CD4-positive, CD25-positive, alpha-beta regulatory T cell (primary cell): ENCODE measurements at places on chromosomes 6 and 20. TPM values are rescaled to one million over a fixed set of nuclear protein-coding genes. Genes with fewer than 3 reads are reported as not detected.

Gene KCNQ2
- 0.89 TPM for total RNA-seq

DNA sequence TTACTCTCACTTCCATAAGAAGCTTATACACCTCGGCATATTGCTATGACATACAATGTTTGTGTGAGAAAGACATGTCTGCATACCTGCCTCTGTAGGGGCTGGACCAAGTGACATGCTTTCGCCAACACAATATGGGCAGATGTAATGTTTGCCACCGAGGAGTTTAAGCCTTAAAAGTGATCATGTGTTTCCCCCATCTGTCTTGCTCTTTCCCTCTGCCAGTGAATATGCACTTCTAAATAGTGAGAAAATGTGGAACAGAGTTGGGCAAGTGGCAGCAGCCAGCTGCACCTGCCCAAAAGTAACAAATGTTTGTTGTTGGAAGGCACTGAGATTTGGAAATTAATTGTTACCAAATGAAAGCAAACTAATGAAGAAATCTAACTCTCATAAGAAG lies 274.8 kb upstream of the BTBD3 start:
- H3K27me3 ChIP-seq: no peaks in the 10 kb centered on the region
- no peak for DNase-seq
- no peaks in the 10 kb centered on the region for H3K36me3 ChIP-seq
- H3K4me1 ChIP-seq: no peaks in the 10 kb centered on the region
- H3K27ac ChIP-seq: no peak overlapping the region
- H3K4me3 ChIP-seq: no peak overlapping the region

- no peaks in the 10 kb centered on the region for H3K27me3 ChIP-seq
- DNase-seq: no peak
- no peaks in the 10 kb centered on the region for H3K4me1 ChIP-seq
- H3K4me3 ChIP-seq: no peak overlapping the region
Observed at GRCh38 chr6:82118150-82118562, 129.4 kb downstream of the IBTK start.

DNA sequence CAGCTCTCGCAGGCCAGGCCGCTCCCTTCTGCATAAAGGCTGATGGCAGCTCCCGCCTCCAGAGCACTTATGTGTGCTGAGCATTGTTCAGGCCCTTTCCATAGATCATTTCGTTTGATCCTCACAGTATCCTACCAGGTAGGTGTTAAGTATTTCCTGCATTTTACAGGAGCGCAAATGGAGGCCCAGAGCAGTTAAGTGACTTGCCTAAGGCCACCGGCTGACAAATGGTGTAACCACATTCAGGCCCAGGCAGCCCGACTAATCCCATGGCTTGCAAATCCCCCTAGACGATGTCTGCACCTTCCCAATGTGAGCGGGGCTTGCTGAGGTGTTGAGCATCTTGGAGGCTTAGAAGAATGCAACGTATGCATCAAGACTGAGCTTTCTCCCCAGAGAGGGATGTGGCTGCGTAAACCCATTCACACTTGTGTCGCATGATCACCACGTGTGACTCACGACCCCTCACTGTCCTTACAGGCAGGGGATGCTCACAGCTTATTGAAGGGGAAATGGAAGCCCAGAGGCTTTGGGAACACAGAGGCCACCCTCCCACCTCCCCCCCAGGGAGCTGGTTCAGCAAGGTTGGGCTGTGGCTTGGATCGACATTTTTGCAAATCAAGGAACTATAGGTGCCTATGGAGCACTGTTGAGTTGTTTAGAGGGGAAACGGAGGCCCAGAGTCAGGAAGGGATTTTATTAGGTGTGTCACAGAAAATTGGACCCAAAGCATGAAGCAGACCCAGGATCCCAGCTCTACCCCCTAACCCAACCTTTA lies 7.0 kb downstream of the BPIFB2 start:
- no peak overlapping the region for H3K27ac ChIP-seq
- no peak overlapping the region for H3K4me3 ChIP-seq
- H3K4me1 ChIP-seq: no peaks in the 10 kb centered on the region
- no peaks in the 10 kb centered on the region for H3K36me3 ChIP-seq
- DNase-seq: no peak
- H3K27me3 ChIP-seq: no peaks in the 10 kb centered on the region
